ENCODE measurements at places on chromosomes 6 and 20.

- DNase-seq: no peak
Measured at GRCh38 chr6:24858177-24858653, 59.5 kb upstream of the ARMH2 start.

DNA sequence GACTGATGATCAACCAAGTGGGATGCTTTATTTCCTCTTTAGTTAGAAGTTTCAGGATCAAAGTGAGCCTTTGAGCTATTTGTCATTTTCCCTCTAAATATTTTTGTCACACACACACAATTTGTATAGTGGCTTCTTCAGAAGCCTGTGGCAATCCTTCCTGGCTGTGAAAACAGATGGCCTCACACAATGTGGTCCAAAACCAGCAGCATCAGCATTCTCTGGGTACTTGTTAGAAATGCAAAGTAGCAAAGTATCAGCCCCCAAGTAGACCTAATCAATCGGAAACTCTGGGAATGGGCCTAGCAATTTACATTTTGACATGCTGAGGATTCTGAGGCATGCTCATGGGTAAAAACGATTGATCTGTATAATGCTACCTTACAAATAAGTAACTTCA, 115.9 kb downstream of the PAX1 start:
- no peak for DNase-seq

- no peak for DNase-seq
Measured at GRCh38 chr6:3484192-3484591, 27.3 kb upstream of the SLC22A23 start.

- DNase-seq: peak; percentile 45
Measured at GRCh38 chr6:89597988-89598387, 40.6 kb downstream of the LYRM2 start.

GRCh38 chr6:105209950-105210706, 30.3 kb upstream of the POPDC3 start:
- no peak for DNase-seq

- peak; percentile 63 for DNase-seq
Measured at GRCh38 chr20:63085151-63085861, 78.5 kb upstream of the BHLHE23 start.

- DNase-seq: no peak
Measured at GRCh38 chr6:88614316-88614877, 349.0 kb downstream of the RNGTT start.

DNA sequence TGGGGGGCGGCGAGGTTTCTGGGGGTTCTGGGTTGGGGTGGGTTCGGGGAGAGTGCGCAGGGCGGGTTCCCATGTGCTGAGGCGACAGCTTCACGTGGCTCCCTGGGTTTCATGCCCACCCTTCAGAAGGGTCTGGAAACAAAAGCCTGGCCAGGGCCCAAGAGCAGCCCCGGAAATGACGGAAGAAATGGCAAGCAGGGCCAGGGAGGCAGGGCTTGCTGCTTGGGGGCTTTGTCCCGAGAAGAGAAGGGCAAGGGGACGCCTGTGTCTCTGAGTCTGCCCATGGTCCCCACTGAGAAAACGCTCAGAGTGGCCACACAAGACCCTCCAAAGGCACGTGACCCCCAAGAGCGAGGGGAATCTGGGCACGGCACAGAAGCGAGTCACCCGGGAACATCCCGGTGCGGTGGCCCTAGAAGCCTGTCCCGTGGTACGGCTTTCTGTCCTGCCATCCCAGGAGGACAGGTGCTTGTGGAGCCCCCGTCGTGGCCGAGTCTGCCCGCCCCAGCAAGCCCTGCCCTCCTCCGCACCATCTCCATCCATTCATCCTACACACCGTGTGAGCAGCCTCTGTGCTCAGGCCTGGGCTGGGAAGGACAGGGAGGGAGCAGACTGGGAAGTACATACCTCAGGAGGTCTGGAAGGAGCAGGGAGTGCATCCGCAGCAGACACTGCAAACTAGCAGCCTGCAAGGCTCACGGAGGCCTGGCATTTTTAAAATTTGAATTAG, 9.0 kb downstream of the NPEPL1 start:
- DNase-seq: no peak

Data from NCI-H82 (cell line).